ENCODE measurements at places on chromosomes 6 and 20.

DNA sequence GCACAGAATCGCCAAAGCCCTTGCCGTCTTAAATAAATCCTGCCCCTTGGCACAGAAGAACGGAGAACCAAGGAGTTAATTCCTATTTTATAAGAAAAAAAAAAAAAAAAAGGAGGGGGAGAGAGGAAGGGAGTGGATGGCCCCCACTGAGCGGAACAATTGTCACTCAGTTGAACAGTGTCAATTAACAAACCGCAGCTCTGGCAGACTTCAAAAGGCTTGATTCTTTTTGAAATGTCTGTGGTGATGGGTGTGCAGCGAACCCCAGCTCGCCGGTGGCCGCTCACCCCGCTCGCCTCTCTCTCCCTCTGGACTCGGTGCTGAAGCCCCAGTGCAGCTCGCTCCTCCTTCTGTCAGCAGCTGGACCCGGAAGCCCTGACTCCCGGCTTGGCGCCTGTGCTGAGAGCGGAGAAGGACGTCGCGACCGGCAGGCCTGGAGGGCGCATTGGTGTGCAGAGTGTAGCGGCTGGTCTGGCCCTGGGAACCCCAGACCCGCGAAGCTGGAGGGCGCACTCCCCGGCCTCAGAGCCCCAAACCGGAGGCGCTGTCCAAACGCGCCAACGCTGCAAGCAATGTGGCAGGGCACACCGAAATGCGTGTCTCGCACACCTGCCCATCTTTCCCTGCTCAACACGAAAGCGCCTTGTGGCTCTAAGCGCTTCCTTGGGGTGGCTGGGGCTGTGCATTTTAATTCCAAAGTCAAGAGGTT is 3.4 kb downstream of the LINC00237 start:
- DNase-seq, result peak; percentile 36

- peak; percentile 54 for DNase-seq
Observed at GRCh38 chr6:105985098-105985815, 100.9 kb upstream of the PRDM1 start.

DNA sequence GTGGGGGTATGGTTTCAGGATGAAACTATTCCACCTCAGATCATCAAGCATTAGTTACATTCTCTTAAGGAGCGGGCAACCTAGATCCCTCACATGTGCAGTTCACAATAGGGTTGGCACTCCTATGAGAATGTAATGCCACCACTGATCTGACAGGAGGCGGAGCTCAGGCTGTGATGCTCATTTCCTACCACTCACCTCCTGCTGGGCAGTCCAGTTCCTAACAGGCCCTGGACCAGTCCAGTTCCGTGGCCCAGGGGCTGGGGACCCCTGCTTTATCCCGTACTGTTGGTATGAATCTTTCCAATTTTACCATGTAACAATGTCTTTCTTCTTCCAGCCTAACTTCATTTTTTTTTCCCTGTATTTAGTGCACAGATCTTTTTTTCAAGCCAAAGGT is 94.9 kb downstream of the OGFRL1 start:
- DNase-seq, result no peak

DNA sequence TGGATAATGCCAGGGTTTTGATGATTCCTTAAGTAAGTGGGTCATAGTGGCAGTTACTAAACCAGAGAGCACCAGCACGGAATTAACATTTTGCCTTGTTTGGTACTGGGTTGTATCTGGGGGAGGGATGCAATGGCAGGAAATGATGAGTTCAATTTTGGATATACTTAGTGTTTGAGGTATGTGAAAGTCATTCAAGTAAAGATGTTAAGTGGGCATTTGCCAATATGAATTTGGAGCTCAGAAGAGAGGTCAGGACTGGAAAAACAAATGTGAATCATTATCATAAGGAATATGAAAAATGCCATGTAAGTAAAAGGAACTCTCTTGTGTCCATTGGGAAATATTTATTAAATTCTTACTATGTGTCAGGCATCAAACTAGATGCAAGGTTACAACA is 6.2 kb downstream of the PXT1 start:
- no peak for DNase-seq

GRCh38 chr20:41329435-41330342 is 10.9 kb upstream of the LPIN3 start:
- peak; percentile 95 for DNase-seq

GRCh38 chr6:21321531-21321930 is 272.0 kb upstream of the SOX4 start:
- DNase-seq, result no peak

GRCh38 chr20:46928580-46929132 is 34.0 kb downstream of the EYA2 start:
- DNase-seq, result peak; percentile 65

- DNase-seq, result no peak
Observed at GRCh38 chr20:63735859-63736718, at the start of gene LIME1. Gene LIME1 (plus strand): TSS chr20:63736664. CDS start chr20:63737550, 886 bp downstream.

- DNase-seq, result no peak
Observed at GRCh38 chr20:18011951-18012645, 43.3 kb downstream of the MGME1 start.

DNA sequence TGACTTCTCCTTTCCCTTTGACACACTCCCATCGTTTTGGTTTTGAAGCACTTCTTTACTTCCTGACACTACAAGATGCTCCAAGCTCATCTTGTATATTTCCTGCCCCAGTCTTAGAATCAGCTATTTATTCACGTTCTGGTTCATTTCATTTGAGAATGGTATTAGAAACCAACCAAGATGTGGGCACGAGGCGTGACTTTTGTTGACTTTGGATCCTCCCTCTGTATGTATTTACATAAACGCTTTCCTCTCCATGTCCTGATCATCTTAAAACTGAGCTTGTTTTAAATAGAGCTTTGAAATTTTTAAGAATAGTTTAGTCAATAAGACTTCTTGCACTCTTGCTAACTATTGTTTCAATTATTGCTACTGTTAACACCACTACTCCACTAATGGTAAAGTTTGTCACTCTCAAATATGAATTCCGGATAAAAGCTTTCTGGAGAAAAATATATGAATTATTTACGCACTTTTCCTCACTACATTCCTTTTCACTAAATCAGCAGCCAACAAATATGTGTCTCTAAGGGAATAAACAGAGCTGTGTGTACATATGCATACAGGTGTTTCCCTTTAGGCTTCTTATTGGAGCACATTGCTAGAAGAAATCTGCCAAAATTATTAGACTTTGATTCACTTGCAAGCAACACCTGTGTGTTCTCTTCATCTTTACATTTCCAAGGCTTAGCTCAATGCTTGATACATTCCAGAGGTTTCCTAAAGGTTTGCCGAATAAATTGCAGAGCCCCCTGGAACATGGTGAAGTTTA is 77.3 kb upstream of the TMEM244 start:
- DNase-seq, result peak; percentile 20

DNA sequence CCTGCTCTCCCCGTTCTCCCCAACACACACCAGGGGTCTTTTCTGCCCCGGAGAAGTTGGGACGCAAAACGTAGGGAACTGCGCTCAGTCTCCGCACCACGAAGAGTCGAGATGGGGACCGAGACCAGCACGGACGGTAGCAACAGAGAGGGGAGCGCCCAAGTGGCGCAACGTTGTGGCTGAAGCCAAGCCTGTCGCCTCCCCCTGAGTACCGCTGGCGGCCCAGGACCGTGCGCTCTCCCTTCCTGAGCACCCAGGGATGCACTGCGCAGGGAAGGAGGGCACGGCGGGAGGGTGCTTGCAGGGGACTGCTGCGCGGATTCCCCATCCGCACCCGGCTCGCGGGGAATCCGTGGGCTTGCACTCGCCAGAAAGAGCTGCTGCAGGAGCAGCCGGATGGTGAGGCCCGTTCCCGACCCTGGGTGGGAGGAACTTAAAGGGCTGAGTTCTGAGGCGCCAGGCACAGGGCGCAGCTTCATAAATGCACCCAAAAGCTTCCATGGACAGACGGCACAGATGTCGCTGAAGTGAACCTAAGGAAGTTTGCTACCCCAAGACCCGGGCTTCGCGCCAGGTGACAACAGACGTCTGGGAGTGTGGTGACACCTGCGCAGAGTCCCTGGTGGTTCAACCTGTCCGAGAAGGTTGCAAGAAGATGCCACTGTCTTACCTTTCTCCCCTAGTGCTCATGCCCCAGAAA is 178.7 kb downstream of the TBXT start:
- DNase-seq, result no peak

DNA sequence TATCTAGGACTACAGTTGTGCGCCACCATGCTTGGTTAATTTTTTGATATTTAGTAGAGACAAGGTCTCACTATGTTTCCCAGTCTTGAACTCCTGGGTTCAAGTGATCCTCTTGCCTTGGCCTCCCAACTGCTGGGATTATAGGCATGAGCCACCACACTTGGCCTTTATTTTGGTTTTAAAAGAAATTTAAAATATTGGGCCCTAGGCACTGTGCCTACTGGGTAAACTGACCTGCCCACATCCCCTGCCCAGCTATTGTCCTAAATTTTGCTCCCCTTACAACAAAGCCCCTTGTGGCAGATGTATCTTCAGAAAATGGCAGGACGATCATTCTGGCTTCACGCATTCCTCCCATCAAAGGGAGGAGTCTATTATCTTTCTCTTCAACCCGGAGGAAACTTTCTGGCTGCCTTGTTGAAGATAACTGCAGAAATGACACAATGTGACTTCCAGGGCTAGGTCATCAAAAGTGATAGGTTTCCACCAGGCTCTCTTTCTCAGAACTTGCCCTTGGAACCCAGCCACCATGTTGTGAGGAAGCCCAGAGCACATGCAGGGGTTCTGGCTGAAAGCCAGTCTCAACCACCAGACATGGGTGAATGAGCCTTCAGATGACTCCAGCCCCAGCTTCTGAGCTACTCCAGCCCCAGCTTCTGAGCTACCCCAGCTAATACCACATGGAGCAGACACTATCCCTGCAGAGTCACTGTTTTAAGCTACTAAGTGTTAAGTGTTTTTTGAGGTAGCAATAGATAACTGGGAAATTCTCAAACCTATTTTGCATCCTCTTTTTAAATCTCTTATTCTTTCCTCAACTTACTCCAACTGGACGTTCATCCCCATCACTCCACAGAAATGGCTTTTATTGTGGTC is 4.6 kb upstream of the GUCA1B start:
- no peak for DNase-seq

DNA sequence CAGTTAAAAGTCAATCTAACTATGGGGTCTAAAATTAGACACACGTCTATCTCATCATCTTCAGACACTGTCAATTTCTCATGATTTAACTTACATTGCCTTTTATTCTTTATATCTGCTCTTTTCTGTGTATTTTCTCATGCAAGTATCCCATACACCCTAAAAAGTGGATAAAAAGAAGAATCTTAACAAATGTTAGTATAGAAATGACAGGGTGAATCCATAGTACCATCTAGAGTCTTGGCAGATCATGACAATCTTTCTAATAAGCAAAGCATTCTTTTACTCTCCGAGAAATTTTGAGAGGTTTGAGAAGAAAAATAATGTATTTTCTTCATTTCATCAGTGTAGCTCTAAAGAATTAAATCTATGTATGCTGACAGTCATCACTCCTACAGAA is 382.7 kb downstream of the C6orf118 start:
- no peak for DNase-seq

GRCh38 chr6:116994447-116994846 is 117.4 kb downstream of the RFX6 start:
- no peak for DNase-seq

DNA sequence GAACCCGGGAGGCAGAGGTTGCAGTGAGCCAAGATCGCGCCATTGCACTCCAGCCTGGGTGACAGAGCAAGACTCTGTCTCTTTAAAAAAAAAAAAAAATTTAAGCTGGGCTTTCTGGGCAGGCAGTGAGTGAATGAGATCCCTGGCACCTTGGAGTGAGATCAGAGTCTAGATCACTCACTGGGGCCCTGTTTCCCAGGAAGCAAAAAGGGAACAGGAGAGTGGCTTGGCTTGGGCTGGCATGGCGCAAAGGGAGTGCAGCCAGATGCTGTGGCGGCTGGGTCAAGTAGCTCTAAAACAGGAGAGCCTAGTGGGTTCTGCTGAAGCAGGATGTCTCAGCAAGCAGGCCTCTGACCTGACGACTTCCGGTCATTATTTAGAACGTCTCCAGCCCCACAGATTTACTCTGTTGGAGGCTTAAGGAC is 10.4 kb downstream of the PLCG1 start:
- no peak for DNase-seq

GRCh38 chr6:78322068-78322845 is 545.1 kb upstream of the IRAK1BP1 start:
- no peak for DNase-seq

- peak; percentile 70 for DNase-seq
Observed at GRCh38 chr6:156731396-156731795, 45.8 kb upstream of the ARID1B start.

DNA sequence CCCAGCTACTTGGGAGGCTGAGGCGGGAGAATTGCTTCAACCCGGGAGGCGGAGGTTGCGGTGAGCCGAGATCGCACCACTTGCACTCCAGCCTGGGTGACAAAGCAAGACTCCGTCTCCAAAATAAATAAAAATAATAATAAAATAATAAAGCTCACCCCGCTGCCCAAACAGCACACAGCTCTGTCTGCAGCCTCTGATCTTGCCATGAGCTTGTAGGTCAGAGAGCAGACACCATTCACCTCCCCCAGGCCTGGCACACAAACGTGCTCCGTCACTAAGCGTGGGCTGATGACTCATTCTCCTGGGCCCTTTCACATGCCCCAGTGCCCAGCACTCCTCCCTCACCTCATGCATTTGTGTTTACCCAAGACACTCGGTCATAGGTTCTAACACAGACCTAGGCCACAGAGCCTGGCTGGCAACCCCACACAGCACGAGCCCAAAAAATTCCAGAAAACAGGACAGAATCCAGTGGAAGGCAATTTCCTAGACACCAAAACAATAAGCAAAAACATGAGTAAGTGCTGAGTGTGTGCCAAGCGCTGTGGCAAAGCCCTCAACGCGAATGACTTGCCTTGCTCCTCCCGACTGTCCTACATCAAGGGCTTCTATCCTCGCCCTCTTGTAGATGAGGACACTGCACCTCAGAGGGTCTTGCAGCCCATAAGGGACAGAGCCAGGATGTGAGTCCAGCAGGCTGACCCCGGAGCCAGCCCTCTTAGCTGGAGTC is 18.0 kb downstream of the ATP9A start:
- DNase-seq, result peak; percentile 97

DNA sequence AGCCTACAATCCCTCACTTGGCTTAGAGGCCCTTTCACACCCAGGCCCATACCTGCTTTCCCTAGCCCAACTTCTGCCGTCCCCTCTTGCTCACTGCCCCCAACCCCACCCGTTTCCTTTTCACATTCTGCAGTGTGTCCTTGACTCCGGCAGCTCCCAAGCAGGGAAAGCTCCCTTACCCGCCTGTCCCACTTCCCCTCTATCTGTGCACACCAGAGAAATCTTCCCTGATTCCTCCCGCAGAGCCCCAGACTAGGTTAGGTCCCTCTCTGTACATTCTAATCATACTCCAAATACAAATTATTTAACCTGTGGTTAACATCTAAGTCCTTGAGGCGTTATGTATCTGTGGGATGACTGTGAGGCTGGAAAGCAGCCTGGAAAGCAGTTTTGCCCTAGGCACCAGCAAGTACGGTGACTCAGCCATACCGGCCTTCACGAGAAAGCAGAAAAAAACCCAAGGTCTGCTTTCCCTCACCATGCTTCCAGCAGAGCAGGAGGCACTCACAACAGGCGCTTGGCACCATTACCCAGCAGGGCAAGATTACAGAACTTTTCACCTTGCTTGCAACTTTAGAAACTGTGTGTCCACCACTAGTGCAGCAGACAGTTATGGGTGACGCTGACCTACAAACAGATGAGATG is 22.3 kb downstream of the ELOVL5 start:
- DNase-seq, result peak; percentile 99
